Stimulated activated CD4-positive, alpha-beta T cell treated with anti-CD3 and anti-CD28 coated beads, Interleukin-1b, Interleukin-23, amount 100 ng/mL, for 1 hour (primary cell): ENCODE measurements at places on chromosomes 13 and 19.

DNA sequence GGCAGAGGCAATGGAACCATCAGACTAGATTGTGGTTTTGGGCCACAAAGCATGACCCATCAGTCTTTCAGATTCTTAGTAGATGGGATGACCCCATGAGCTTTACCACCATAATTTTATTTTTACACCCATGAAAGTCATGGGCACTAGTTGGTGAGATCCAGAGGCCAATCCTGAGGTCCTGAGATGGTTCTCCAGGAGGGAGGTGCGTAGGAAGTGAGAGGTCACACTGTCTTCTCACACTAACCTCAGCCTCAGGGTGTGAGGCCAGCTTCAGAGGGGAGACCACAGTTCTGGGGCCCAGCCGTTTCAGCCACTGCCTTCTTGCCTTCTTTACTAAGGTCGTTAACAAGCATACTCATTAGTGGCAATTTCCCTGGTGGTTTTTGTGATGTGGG is 106.4 kb downstream of the AKAP11 start:
- no peak for DNase-seq

DNA sequence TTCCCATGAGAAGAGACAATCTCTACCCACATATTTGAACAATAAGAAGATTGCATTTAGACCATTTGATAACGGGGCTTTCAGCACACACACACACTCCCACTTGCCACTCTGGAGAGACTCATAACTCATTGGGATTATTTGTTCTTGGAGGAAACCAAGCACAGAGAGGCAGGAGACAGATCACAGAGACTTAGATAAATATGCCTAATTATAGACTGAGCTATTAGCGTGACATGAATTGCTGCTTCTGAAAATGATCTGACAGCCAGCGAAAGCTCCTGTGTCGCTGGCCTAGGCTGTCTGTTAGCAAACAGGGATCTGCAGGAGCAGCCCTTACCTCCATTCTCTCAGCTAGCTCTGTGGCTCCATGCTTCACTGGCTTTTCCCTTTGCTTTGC is 111.4 kb downstream of the CCNA1 start:
- DNase-seq, result no peak

DNA sequence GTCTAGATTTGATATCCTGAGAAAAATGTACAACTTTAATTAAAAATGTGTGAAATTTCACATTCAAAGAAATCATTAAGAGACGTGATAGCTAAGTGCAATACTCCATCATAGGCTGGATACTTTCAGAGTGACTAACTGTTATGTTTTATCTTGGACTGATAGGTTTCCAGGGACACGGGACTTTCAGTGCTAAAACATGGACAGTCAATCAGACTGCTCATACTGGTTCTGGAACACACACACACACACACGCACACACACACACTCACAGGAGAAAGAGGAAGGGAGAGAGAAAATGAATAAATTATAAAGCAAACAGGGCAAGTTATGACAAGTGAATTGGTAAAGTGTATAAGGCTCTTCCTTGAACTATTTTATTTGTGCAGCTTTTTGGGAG is 955.9 kb downstream of the SLITRK5 start:
- DNase-seq, result no peak

DNA sequence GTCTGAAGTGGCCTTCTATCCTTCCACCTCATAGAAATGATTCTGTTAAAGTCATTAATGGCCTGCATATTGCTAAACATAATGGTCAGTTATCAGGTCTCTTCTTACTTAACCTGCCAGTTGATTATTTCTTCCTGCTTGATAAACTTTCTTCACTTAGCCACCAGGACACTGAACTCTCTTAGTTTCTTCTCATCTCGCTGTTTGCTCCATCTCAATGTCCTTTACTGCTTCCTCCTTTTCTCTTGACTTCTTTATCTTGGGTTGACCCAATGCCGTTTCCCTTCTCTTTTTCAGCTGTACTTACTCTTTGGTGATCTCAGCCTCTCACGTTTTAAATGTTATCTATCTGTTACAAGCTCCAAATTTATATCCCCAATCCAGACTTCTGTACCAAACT is 17.1 kb upstream of the CLC start:
- no peak for DNase-seq

GRCh38 chr13:110186231-110186855 is 120.6 kb downstream of the COL4A1 start:
- DNase-seq, result no peak

- no peak for DNase-seq
Measured at GRCh38 chr13:87736849-87737385, 65.7 kb downstream of the SLITRK5 start.

GRCh38 chr13:40026174-40026585 is 370.7 kb downstream of the COG6 start:
- DNase-seq, result peak; percentile 14

GRCh38 chr19:38004186-38004520 is 97.1 kb downstream of the SIPA1L3 start:
- DNase-seq, result no peak

DNA sequence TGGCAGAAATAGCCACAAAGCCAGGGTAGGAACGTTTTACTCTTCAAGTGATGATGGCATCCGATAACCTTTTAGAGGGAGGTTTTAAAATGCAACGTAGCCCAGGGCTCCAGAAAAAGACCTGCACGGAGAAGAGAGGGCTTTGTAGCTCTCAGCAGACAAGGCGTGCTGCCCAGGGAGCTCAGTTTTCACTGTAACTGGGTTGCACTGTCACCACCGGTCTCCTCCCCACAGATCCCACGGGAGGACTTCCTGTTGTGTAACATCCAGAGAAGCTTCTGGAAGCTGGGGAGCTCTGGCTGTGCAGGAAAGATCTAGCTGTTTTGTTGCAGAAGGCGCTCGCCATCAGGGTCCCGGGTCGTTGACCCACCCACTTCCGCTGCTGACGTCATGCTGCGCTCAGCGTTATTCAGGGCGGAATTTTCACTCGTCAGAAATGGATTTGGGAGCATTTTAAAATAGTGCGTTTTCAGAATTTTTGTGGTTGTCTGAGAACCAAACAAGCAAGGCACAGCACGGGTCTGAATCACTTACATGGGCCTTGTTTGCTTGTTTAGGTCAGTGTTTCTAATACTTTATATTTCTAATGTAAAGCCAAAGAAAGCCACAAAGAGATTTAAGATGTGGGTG is 50.8 kb downstream of the ATP11A start:
- no peak for DNase-seq

DNA sequence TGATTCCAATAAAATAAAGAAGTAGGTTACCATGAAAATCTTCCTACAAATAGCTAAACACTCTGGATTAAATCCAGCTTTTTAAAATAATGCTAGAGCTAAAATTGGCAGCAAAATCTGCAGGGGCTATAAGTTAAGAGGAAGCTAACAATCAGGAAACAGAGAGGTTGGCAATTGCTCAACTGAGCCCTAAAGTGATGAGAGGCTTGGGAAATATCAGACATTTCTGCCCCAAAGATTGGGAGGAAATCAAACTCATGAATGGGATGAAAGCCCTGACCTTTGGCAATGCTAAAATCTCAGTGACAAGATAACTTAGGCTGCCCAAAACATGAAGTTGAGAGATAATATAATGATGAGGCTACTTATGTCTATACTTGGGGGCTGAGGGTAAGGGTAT is 1437.9 kb downstream of the EFNB2 start:
- DNase-seq, result no peak

DNA sequence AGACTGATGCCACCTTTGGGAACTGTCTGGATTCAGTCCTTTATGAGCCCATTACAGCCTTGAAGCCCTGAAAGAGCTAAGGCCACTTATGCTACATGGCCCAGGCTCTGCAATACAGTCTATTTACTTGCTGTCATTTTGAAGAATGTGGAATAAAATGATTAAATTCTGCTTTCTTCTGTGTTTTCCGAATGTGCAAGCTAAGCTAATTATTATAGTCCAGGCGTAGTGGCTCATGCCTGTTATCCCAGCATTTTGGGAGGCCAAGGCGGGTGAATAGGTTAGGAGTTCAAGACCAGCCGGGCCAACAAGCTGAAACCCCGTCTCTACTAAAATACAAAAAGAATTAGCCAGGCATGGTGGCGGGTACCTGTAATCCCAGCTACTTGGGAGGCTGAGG is 142.5 kb downstream of the TEX29 start:
- no peak for DNase-seq

- DNase-seq, result no peak
Measured at GRCh38 chr13:44848920-44849676, 140.2 kb downstream of the NUFIP1 start.

- DNase-seq, result no peak
Measured at GRCh38 chr13:111657013-111657412, 336.6 kb downstream of the TEX29 start.

- no peak for DNase-seq
Measured at GRCh38 chr13:86788616-86789015, 882.6 kb upstream of the SLITRK5 start.

GRCh38 chr13:101614491-101614890 is 162.0 kb downstream of the ITGBL1 start:
- DNase-seq, result no peak

DNA sequence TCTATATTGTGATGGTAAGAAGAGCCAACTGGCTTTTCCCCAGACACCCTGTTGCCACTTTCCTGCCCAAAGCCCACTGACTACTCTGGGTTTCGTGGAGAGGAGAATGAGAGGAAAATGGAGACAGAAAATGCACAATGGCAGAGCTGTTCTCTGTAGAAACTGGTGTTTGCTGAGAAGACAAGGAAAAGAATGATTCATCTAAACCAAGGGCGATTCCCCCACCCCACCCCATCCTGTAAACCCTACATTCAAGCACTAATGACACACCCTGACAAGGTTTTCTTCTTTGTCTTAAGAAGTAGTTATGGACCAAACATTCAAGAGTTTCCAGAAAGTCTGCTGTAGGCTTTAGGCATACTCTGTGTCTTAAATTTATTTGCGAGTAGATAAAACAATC is 68.8 kb downstream of the DOCK9 start:
- DNase-seq, result no peak

DNA sequence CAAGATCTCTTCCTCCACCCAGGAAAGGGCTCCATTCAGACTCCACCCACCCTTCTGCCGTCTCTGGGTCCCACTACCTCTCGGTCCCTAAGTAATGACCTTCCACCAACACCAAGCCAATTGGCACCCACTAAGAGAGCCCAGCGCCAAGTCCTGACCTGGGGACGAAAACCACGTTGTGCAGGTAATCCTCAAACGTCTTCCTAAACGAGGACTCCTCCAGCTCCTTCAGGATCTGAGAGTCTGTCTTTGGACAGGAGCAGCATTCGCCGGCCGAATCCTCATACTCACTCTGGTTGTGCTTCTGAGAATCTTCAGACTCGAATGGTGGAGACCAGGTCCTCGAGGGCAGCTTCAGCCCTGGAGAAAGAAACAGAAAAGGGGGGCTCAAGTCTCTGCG is 83.1 kb downstream of the ZNF557 start:
- DNase-seq, result no peak

- DNase-seq, result no peak
Measured at GRCh38 chr19:7482584-7483439, 6.0 kb downstream of the PEX11G start.

DNA sequence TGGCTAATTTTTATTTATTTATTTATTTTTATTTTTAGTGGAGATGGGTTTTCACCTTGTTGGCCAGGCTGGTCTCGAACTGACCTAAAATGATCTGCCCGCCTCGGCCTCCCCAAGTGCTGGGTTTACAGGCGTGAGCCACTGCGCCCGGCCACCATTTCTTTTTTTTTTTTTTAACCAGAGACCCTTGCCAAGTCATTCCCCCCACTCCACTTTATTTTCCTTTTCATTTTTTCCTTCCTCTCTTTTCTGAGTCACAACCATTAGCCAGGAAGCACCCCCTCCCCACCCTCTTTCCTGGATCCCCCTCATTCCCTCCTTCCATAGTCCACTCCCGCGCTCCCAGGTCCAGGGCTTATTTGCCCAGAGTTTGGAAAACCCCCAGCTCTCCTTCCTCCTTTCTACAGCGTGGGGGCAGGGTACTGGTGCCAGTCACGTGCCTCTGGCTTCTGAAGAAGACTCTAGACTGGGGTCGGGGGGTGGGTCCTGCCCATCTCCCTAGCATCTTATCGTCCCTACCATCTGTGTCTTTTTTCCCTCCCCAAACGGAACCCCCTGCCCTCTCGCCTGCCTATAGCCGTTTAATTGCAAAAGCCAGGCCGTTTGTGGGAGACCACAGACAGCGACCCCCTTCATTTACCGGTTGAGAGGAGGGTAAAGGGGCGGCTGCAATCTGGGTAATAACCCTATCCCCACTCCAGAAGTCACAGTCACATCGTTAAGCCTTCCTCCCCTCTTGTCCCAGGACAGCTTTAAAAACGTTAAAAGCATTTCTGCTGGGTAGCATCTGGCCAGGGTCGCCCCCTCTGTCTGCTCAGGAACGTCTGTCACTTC is 1.1 kb upstream of the CALR start:
- DNase-seq, result no peak

GRCh38 chr19:37987356-37988332 is 80.6 kb downstream of the SIPA1L3 start:
- no peak for DNase-seq

- no peak for DNase-seq
Measured at GRCh38 chr13:36822785-36823184, 3.8 kb downstream of the RFXAP start.

DNA sequence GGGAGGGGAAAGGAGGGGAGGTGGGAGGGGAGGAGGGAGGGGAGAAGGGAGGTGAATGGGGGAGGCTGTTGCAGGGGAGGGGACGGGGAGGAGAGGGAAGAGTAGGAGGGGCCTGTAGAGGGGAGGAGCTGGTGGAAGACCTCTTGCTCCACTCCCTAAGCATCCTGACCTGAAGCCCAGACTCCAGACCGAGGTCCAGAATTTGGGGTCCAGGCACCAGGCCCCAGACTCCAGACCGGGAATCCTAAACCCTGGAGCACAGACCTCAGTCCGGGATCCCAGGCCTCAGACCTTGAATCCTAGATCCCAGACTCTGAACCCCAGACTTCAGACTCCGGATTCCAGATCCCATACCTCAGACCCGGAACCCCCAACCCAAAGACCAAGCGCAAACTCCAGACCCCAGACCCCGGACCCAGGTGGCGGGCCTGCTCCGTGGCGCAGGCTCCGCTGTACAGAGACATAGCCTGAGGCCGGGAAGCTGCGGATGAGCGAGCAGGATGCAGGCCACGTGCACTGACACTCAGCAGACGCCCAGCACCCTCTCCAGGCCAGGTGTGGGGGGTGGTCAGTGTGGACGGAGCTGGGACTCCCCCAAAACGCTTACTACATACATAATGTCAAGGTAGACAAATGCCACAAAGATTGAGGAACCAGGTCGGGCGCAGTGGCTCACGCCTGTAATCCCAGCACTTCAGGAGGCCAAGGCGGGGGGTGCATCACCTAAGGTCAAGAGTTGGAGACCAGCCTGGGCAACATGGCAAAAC is 710 bp upstream of the BTBD2 start:
- no peak for DNase-seq
